ENCODE measurements at places on chromosomes 12 and 14.
A peak's percentile ranks its signal among the peaks of the same experiment; 100 is the strongest.

DNA sequence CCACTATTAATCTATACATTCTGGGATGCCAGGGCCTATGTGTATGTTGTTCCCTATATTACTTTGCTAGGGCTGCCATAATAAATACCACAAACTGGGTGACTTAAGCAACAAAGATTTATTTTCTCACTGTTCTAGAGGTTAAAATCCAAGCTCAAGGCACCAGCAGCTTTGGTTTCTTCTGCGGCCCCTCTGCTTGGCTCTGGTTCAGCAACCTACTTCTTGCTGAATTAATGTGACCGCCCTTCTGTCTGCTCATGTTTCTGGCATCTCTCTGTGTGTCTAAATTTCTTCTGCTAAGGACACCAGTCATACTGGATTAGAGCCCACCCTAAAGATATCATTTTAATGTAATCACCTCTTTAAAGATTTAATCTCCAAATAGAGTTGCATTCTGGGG lies 84.7 kb downstream of the ZNF664 start:
- peaks cover 45% of the 10 kb centered on the region for H3K27me3 ChIP-seq
- H3K27ac ChIP-seq, result no peak overlapping the region
- DNase-seq, result no peak
- H3K4me3 ChIP-seq, result no peak overlapping the region
- H3K4me1 ChIP-seq, result no peaks in the 10 kb centered on the region

- no peak for DNase-seq
- H3K36me3 ChIP-seq, result peaks cover 9% of the 10 kb centered on the region
- H3K4me3 ChIP-seq, result no peak overlapping the region
Observed at GRCh38 chr14:103735022-103735421, 19.4 kb downstream of the ZFYVE21 start.

DNA sequence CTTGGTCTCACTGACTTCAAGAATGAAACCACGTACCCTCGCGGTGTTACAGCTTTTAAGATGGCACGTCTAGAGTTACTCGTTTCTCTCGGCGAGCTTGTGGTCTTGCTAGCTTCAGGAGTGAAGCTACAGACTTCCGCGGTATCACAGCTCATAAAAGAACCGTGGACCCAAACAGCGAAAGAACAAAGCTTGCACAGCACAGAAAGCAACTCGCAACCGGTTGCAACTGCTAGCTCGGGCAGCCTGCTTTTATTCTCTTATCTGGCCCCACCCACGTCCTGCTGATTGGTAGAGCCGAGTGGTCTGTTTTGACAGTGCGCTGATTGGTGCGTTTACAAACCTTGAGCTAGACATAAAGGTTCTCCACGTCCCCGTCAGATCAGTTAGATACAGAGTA lies 4.2 kb upstream of the CLEC4C start:
- H3K27me3 ChIP-seq, result no peaks in the 10 kb centered on the region
- peak overlapping the region; percentile 72 for H3K27ac ChIP-seq
- peak overlapping the region; percentile 57 for H3K4me3 ChIP-seq
- H3K36me3 ChIP-seq, result peaks cover 3% of the 10 kb centered on the region
- DNase-seq, result no peak
- peaks cover 21% of the 10 kb centered on the region for H3K4me1 ChIP-seq

GRCh38 chr14:92687681-92688433 lies 60.6 kb downstream of the LGMN start:
- H3K27ac ChIP-seq, result no peak overlapping the region
- no peaks in the 10 kb centered on the region for H3K27me3 ChIP-seq
- no peak for DNase-seq

- H3K4me1 ChIP-seq, result no peaks in the 10 kb centered on the region
- H3K36me3 ChIP-seq, result no peaks in the 10 kb centered on the region
- no peak for DNase-seq
- H3K4me3 ChIP-seq, result no peak overlapping the region
- peaks cover 52% of the 10 kb centered on the region for H3K27me3 ChIP-seq
Observed at GRCh38 chr12:15181017-15181683, 40.1 kb downstream of the RERG start.

- DNase-seq, result no peak
- no peaks in the 10 kb centered on the region for H3K4me1 ChIP-seq
- no peaks in the 10 kb centered on the region for H3K36me3 ChIP-seq
- no peaks in the 10 kb centered on the region for H3K27me3 ChIP-seq
Observed at GRCh38 chr12:51036279-51036678, 10.1 kb upstream of the SLC11A2 start.

GRCh38 chr14:100304825-100305323 lies 1.4 kb downstream of the SLC25A29 start:
- H3K36me3 ChIP-seq, result peaks cover 4% of the 10 kb centered on the region
- no peaks in the 10 kb centered on the region for H3K27me3 ChIP-seq
- DNase-seq, result no peak
- no peak overlapping the region for H3K27ac ChIP-seq
- H3K4me1 ChIP-seq, result peaks cover 9% of the 10 kb centered on the region

GRCh38 chr12:72274931-72275330 lies 2.8 kb downstream of the TRHDE start:
- no peak overlapping the region for H3K27ac ChIP-seq
- H3K4me1 ChIP-seq, result no peaks in the 10 kb centered on the region
- peaks cover 32% of the 10 kb centered on the region for H3K27me3 ChIP-seq
- DNase-seq, result no peak
- H3K36me3 ChIP-seq, result no peaks in the 10 kb centered on the region
- H3K4me3 ChIP-seq, result no peak overlapping the region

- no peaks in the 10 kb centered on the region for H3K36me3 ChIP-seq
- H3K4me1 ChIP-seq, result no peaks in the 10 kb centered on the region
- H3K4me3 ChIP-seq, result peak overlapping the region; percentile 27
Observed at GRCh38 chr14:99729991-99730875, 46.1 kb downstream of the CYP46A1 start.

GRCh38 chr14:103347091-103347815 lies 13.2 kb downstream of the EIF5 start:
- peaks cover 37% of the 10 kb centered on the region for H3K36me3 ChIP-seq
- peaks cover 4% of the 10 kb centered on the region for H3K4me1 ChIP-seq
- DNase-seq, result no peak
- H3K27me3 ChIP-seq, result peaks cover 4% of the 10 kb centered on the region

- no peaks in the 10 kb centered on the region for H3K27me3 ChIP-seq
- no peak overlapping the region for H3K4me3 ChIP-seq
- H3K36me3 ChIP-seq, result no peaks in the 10 kb centered on the region
- H3K27ac ChIP-seq, result no peak overlapping the region
- H3K4me1 ChIP-seq, result no peaks in the 10 kb centered on the region
Observed at GRCh38 chr12:108709697-108710096, 21.6 kb downstream of the CORO1C start.

DNA sequence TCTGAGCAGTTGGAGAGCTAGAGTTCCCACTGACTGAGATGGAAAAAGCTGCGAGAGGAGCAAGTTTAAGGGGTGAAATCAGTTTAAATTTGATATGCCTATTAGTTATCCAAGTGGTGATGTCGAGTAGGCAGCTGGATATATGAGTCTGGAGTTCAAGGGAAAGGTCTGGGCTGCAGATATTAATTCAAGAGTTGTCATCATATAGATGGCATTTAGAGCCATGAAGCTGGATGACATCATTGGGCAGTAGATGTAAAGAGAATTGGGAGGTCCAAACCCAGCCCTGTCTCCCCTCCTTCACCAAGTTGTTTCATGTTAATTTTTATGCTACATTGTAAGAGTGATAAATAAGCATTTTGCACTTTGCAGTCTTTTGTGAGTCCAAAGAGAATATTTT lies 898.1 kb downstream of the GALC start:
- no peak overlapping the region for H3K27ac ChIP-seq
- H3K27me3 ChIP-seq, result no peaks in the 10 kb centered on the region
- H3K4me1 ChIP-seq, result no peaks in the 10 kb centered on the region

- H3K27me3 ChIP-seq, result no peaks in the 10 kb centered on the region
- peak overlapping the region; percentile 25 for H3K4me3 ChIP-seq
- H3K36me3 ChIP-seq, result peaks cover 7% of the 10 kb centered on the region
- H3K27ac ChIP-seq, result peak overlapping the region; percentile 27
- H3K4me1 ChIP-seq, result peaks cover 91% of the 10 kb centered on the region
- no peak for DNase-seq
Observed at GRCh38 chr12:45975506-45975905, 14.9 kb downstream of the SCAF11 start.

DNA sequence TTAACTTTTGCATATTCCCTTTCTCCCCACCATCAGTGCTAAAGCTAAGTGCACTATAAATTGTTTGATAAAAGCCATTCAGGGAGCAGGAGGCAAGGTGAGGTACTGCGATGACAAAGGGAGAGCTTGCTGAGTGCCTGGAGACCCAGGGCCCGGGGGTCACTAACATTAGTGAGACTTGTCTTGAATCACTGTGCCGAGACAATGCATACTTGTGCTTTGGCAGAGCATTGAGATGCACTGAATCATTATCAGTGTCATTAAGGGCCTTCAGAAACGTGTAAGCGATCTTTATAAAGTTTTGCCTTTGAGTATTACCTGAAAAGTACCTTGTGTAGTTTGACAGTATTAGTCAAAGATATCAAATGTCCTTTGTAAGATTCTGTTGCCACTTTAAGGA lies 447.5 kb downstream of the PCNX1 start:
- no peak overlapping the region for H3K27ac ChIP-seq
- H3K36me3 ChIP-seq, result no peaks in the 10 kb centered on the region
- no peak for DNase-seq

- DNase-seq, result no peak
- no peaks in the 10 kb centered on the region for H3K36me3 ChIP-seq
- H3K4me1 ChIP-seq, result no peaks in the 10 kb centered on the region
- no peak overlapping the region for H3K27ac ChIP-seq
- H3K27me3 ChIP-seq, result peaks cover 16% of the 10 kb centered on the region
Observed at GRCh38 chr12:2540535-2540941, 254.2 kb upstream of the FKBP4 start.

GRCh38 chr12:125185311-125185739 lies 120.1 kb downstream of the AACS start:
- H3K27me3 ChIP-seq, result peaks cover 85% of the 10 kb centered on the region
- no peaks in the 10 kb centered on the region for H3K36me3 ChIP-seq
- peaks cover 5% of the 10 kb centered on the region for H3K4me1 ChIP-seq
- H3K27ac ChIP-seq, result no peak overlapping the region

DNA sequence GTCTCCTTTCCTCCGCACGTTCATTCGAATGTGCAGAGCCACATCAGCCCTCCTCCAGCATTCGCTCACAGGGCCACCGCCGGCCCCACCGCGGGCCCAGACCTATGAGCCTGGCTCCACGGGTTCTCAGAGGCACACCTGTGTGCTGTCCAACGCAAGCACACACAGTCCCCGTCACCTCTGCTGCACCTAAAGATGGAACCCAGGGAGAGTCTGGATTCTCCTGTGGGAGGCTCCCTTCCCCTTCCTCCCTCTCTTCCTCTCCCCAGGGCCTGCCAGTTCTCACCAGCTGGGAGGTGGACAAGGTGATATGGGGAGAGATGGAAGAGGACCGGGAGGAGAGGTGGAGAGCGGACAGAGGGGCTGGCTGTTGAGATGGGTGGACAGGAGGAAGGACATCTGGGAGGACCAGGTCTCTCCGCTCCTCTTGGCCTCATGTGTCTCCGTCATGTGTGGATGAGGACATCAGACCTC lies 4.9 kb upstream of the AQP6 start:
- peaks cover 40% of the 10 kb centered on the region for H3K27me3 ChIP-seq
- H3K27ac ChIP-seq, result no peak overlapping the region
- DNase-seq, result no peak
- peaks cover 6% of the 10 kb centered on the region for H3K4me1 ChIP-seq
- no peak overlapping the region for H3K4me3 ChIP-seq
- H3K36me3 ChIP-seq, result peaks cover 2% of the 10 kb centered on the region

- no peaks in the 10 kb centered on the region for H3K27me3 ChIP-seq
- H3K4me3 ChIP-seq, result peak overlapping the region; percentile 69
- peak overlapping the region; percentile 88 for H3K27ac ChIP-seq
- peaks cover 71% of the 10 kb centered on the region for H3K4me1 ChIP-seq
Observed at GRCh38 chr14:101878822-101879528, 85.4 kb upstream of the DYNC1H1 start.

DNA sequence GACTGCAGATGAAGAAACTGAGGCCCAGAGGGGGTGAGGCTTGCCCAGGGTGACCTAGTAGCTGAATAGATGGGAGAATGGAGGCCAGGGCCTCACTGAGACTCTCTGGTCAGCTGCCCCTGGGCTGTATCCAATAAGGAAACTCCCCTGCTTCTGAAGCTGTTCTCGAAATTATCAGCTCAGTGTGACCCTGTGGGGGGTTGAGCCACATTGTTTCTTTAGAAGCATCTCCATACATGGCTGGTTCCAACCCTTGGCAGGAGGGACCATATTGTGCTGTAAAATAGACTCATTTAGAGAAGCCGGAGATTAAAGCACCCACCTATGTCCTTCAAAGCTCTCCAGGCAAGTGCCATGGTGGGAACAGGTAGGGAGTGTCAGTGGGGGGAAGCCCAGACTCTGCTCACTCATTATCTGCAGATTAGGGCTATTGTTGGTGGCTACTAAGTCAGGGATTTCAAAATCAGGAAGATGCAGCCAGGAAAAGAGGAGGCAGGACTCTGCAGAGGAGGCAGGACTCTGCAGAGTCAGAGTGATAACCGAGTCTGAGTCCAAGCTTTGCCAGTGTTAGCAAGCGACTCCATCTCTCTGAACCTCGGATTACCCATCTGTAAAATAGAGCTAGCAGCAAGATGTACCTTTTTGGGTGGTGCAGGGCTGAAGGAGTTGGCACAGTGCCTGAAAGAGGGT lies 3.5 kb downstream of the SERPINA5 start:
- H3K27ac ChIP-seq, result no peak overlapping the region
- H3K4me1 ChIP-seq, result no peaks in the 10 kb centered on the region
- H3K36me3 ChIP-seq, result no peaks in the 10 kb centered on the region
- H3K4me3 ChIP-seq, result no peak overlapping the region
- no peak for DNase-seq

DNA sequence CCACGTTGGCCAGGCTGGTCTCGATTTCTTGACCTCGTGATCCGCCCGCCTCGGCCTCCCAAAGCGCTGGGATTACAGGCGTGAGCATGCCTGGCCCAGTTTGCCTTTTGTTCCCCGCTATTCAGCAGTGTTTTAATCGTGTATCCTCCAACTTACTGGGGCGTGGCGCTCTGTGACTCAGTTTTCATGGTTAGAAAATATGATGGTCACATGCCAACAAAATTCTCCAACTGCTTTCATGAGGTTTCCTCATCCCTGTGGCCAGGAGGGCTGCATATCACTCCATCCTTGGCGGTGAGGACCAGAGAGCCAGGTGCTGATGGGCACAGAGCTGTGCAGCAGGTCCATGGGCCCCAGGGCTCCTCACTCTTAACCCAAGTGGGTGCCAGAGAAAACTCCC lies 33.0 kb upstream of the PRMT8 start:
- H3K27me3 ChIP-seq, result peaks cover 75% of the 10 kb centered on the region
- no peak overlapping the region for H3K27ac ChIP-seq
- DNase-seq, result no peak
- H3K4me1 ChIP-seq, result peaks cover 11% of the 10 kb centered on the region

DNA sequence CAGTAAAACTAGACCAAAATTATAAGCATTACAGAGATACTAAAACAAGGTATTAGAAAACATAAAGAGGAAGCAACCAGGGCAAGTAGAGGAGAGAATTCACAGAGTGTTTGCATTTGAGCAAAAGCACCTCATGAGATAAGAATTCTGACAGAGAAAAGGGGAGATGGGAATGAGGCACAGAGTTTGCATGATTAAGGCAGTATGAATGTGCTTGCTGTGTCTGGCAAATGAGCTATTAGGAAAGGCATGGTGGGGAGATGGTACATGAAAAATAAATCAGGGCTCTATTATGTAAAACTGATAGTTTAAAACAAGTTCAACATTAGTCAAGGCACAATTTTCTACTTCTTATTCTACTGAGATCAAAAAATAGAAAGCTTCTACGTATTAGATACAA lies 23.1 kb downstream of the GARIN6 start:
- H3K27me3 ChIP-seq, result no peaks in the 10 kb centered on the region
- H3K36me3 ChIP-seq, result no peaks in the 10 kb centered on the region
- DNase-seq, result no peak
